NCI-H1105 (cell line): ENCODE measurements at places on chromosomes 1 and 21.

GRCh38 chr1:231776010-231776756 lies 149.6 kb downstream of the DISC1 start:
- DNase-seq = no peak

DNA sequence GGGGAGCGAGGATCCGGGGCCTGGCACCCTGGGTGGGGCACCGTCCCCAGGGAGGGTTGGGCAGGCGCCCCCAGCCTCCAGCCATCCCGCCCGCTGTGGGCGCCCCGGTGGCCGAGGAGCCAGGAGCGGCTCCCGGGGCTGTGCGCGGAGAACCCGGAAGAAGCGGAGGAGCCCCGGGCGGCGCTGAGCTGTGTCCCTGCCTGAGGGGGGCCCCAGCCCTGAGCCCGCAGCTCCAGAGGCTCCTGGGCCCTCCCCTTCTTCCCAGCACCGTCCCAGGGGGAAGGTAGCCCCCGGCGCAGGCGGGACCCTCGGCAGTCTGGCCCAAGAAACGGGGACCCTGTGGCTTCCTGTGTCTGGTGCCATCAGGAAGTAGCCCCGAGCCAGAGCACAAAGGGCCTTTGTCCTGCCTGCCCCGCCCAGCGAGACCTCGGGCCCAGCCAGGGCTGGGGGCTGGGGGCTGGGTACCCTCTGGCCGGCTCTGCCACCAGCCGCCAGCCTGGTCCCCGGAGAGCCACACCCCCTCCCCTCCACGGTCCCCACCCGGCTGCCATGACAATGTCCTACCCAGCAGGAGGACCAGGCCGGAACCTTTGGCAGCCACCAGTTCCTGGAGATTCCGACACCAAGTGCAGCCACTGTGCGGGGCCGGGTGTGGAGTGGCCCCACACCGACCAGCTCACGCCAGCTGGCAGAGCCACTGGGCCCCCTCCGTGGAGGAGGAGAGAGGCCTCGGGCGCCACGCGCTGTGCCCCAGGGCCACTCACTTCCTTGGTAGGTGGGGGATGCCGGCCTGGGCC lies 15.6 kb upstream of the TTLL10 start:
- DNase-seq = no peak

GRCh38 chr1:71438626-71439025 lies 357.8 kb upstream of the ZRANB2 start:
- no peak for DNase-seq

GRCh38 chr1:33837635-33838034 lies 26.2 kb upstream of the HMGB4 start:
- DNase-seq = no peak

DNA sequence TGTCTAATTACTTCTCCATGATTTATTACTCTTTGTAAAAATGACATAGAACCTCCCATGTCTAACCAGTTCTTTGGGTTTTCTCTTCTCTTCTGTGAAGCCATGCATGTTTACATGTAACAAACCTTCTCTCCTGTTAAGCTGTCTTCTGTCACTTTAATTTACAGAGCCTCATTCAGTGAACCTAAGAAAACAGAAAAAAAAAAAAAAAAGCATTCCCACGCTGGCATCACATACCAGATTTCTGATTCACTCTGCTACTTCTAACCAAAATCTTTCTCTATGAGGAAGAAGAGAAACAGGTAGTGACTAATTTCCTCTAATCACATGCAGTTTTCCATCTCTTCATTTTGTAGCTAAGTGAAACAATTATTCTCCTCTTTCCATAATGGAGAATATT lies 141.4 kb upstream of the CXADR start:
- no peak for DNase-seq

- DNase-seq = no peak
Measured at GRCh38 chr1:96880626-96881025, 159.0 kb downstream of the PTBP2 start.

DNA sequence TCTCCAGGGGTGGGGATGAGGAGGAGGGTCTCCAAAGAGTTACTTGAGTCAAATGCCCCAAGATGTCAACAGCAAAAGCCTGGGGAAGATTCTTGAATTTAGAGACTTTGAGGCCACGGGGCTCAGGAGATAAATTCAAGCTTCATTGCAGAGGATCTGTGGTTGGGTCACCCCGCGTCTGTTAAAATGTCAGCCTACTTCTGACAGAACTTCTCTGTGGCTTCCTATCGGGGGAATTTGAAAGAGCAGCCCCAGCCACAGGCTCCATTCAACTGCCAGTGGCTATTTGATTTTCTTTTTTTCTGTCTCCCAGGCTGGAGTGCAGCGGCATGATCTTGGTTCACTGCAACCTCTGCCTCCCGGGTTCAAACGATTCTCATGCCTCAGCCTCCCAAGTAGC lies 62.5 kb upstream of the EFHD2 start:
- DNase-seq = no peak

DNA sequence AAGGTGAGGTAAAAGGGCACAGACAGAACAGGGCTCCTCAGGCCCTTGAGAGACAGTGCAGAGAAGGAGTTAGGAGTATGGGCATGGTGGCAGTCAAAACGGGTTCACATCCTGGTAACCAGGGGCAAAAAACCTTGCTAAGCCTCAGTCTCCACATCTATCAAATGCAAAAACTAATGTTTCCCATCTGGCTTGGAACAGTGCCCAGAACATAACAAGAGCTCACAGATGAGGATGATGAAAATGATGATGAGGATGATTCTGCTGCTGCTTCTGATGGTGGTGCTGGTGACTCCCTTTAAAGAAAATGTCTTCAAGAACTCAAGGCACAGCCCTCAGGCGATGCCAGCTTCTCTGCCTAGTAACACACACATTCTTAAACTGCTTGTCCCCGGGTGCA lies 24.1 kb downstream of the HHIPL2 start:
- DNase-seq = no peak
